SHP77 (cell line): ENCODE measurements at places on chromosomes 1 and 21.

- no peak for DNase-seq
Measured at GRCh38 chr1:218674280-218674773, 329.2 kb downstream of the TGFB2 start.

GRCh38 chr21:35086357-35086756, 37.3 kb upstream of the RUNX1 start:
- DNase-seq = no peak

- no peak for DNase-seq
Measured at GRCh38 chr1:201791779-201792173, 37.2 kb upstream of the IPO9 start.

DNA sequence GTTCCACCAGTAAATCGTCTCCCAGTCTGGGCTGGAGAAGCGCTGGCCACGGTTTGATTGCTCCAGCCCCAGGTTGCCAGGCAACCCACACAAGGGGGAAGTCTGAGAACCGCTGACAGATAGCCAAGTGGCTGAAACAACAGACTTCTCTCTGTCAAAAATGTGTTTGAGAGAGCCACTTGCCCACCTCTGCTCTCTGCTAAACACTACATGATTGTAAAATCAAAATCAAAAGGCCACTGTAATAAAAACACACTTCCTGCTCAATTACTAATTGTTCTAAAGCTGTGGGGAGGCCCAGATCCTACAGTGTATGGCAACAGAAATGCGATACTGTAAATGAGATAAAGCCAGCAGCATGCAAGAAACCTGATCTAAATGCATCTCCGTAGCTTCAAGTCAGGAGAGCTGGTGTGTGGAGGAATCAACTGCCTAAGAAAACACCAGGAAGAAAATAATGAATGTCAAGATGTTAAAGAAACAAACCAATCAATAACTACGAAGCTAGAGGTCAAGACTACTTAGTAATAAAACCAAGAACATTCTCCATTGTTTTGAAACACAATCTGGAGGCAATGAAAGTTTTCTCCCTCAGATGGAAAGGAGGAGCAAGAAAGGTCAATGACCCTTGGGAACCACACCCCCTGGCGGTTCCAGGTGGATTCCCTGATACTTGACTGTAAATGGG, 121.2 kb downstream of the SLC45A1 start:
- DNase-seq = peak; percentile 64

- DNase-seq = no peak
Measured at GRCh38 chr1:173410794-173411236, 66.3 kb upstream of the PRDX6 start.

- DNase-seq = no peak
Measured at GRCh38 chr1:48092401-48092800, 95.2 kb upstream of the TRABD2B start.

DNA sequence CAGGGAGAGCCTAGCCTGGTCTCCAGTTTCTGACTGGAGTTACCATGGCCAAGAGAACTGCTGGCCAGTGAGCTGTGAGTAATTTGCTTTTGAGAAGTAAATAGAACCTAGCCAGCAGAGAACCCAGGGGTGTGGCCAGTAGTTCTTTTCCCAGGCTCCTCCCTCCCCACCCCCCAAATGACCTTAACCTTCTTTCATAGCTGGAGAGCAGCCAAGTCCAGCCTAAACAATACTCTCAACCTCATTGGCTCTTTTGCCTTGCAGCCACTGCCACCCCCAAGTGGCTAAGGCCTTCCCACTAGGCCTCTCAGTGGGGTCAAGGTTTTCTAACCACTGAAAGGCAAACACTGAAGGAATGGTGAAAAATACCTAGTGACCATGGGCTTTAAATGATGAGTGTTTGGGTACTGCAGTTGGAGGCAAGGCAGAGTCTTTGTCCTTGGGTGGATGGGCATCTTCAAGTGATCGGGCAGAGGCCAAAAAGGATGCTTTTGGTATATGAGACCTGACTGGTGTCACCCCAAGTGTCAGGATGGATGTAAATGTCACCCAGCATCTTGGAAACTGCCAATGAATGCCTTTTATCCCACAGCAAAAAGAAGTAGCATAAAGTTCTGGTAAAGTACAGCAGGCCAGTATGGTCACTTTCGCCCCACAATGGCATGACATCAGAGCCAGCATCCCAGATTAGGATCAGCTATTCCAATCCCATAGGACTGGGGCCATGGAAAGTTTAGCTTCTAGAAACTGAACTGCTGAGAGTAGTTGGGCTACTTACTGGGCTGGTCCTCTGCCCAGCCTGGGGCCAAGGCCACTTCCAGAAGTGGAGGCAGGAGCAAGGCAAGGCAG, 3.5 kb upstream of the PIGV start:
- peak; percentile 14 for DNase-seq

- DNase-seq = no peak
Measured at GRCh38 chr1:151562661-151563060, 22.6 kb downstream of the TUFT1 start.

DNA sequence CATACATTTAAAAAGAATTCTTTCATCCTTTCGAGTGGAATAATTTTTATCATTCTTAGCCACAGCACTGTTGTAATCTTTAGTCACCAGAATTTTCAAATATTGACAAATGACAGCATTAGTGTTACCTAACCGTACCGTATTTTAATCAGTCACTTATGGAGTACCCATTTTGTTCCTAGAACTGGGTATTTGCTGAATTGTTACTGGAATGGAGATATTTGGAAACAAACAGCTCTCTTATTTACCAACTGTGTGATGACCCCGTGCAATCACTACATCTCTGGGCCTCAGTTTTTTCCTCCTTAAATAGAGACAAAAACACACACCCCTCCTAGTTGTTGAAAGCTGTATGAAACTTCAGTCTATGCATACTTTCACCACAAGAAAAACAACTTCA, 7.9 kb upstream of the XCL2 start:
- no peak for DNase-seq

DNA sequence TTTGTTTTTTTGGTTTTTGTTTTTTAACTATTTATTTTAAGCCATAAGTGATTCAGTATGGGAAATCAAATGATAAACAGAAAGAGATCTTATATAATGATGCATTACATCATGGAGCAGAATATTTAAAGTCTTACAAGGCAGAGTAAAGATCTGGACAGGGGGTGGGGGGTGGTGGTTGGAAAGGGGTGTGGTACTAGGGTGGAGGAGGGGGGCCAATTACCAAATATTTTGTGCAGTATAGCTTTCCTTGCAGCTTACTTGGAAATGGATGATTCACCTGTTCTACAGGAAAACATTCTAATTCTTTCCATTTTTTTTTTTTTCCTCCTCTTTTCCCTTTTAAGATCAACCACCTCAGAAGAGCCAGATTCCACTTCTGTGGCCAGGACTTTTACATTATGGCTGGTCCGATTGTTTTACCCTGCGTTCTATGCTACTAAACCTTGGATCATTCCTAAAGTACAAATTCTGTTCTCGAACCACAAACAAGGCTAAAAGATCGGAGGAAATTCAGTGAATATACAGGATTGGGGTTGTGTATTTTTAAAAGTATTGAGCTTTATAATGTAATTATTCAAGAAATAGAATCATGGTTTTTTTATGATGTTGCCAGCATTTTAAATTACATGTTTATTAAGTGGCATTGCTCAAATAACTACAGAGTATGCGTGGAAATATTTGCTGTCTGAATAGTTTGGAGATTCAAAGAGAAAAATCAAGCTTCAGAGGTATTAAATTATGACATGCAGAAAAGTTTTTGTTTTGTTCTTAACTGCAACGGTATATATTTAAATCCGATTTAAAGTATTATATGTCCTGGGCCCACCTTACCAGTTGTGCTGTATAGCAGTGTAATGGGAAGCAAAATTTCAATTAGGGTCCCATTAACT, 859.5 kb downstream of the USP25 start:
- DNase-seq = no peak

GRCh38 chr21:39518055-39518846, 66.5 kb downstream of the SH3BGR start:
- DNase-seq = peak; percentile 58

- DNase-seq = no peak
Measured at GRCh38 chr21:25963181-25963580, 207.4 kb downstream of the APP start.

- DNase-seq = no peak
Measured at GRCh38 chr1:222084996-222085395, 343.1 kb upstream of the DUSP10 start.

- peak; percentile 50 for DNase-seq
Measured at GRCh38 chr1:101683561-101683960, 313.2 kb downstream of the OLFM3 start.
